ENCODE measurements at places on chromosomes 13 and 19.

DNA sequence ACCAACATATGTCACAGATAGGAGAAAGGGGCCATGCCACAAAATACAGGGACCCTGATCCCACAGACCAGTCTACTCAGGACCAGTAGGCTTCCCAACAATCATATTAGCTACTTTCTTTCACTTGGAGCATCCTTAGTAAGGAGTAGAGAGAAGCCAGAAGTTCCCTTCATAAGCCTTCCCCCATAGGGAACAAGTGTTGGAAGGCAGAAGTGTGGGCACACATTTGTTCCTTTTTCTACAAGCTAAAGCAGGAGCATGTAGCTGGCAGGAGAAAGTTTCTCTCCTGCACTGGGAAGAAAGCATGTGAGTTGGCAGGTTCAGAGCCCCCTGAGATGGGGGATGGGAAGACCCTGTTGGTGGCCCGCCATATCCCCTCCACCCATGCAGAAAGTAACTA lies 165.4 kb downstream of the KCTD12 start:
- DNase-seq: no peak

DNA sequence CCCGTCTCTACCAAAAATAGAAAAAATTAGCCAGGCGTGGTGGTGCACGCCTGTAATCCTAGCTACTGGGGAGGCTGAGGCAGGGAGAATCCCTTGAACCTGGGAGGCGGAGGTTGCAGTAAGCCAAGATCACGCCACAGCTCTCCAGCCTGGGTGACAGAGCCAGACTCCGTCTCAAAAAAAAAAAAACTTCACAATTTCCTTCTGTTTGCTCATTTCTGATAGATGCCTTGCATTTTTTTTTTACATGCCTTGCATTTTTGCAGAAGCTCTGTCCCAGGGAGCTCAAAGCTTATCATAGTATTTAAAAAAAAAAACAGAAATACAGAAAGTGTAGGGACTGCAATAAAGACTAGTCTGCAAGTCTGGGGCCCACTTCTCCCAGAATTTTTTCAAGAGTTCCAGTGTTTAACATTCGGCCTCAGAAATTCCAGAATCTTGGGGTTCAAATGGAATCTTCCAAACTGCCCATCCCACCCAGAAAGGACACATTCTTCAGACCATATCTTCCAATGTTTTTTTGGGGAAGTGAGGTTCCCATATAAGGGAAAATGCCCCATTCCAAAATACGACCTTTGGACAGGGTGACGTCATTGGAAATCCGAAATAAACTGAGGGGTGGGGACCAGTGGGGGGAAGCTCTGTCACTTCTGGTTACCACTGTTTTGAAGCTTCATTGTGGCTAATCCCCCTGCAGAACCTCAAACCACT lies 17.2 kb upstream of the RAB8A start:
- DNase-seq: no peak

GRCh38 chr13:60019119-60019993 lies 144.4 kb downstream of the DIAPH3 start:
- no peak for DNase-seq

DNA sequence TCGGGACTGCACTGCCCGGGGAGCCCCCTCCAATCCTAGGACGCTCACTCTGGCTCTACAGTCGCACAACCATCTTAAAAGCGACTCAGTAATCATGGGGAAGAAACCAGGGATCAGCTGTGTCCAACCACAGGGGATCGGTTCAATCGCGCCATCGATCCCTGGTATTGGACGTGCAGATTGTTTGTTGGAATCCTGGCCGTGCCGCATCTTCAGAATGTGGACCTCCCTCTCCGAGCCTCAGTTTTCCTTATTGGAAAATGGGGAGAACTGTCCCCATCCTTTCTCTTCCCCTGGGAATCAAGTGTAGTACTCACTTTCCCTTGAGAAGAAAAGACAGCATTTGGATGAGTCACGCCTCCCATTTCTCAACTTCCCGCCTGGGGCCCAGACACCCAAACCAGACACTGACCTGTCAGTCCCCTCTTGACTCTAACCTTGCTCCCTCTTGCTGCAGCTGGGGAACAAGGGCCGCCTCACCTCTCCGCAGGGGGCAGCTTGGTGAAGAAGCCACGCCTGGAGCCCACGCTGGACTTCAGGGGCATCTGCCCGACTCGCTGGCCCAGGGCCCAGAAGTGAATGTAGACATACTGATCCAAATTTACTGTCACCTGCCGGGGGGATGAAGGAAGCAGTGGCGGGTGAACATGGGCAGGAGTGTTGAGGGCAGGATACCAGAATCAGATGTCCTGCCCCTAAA lies 17.6 kb downstream of the EMP3 start:
- DNase-seq: no peak

DNA sequence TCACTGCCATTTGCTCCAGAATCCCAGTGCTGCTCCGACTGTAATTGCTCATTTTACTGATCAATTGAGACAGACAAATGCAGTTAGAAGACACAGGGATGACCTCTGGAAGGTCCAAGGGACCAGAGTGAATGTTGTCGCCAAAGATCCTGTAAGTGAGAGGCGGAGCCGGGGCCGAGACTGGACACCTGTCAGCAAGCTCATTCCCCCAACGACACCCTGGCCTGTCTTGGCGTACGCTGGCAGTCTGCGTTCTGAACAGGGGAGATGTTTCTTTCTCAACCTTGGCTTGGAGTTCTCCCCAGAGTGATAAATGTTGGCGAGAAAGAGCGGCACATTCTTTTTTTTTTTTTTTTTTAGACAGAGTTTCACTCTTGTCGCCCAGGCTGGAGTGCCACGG lies 24.2 kb downstream of the GADD45B start:
- DNase-seq: no peak

- DNase-seq: no peak
Measured at GRCh38 chr13:50290186-50290585, 274.9 kb downstream of the KCNRG start.

DNA sequence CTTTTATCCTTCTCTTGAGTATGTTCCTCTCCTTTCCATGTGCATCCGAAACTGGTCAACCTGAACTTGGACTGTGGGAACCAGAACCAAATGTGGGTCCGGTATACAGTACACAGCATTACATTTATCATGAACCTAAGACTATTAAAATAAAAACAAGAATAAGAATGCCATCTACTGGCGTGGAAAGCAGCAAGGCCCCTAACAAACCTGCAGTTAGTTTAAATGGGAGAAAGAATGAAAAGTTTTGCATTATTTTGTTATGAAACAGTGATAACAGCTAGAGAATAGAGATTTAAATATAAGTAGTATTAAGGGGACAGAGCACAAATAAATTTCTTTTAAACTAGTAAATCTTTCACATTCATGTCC lies 159.5 kb downstream of the RBM26 start:
- no peak for DNase-seq
